ENCODE measurements at places on chromosomes 4 and X.

DNA sequence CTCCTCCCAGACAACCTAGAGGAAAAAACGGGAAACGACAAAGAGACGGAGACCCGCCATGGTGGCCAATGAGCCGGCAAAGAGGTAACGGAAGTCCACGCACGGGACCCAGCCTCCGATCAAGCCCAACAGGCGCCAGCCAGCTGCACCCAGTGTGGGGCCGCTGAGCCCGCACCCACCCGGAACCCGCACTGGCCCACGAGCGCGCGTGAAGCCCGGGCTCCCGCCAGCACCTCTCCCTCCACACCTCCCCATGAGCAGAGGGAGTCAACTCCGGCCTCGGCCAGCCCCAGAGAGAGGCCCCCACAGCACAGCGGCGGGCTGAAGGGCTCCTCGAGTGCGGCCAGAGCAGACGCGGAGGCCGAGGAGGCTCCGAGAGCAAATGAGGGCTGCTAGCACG, 14.6 kb upstream of the FMR1 start:
- DNase-seq, result no peak

DNA sequence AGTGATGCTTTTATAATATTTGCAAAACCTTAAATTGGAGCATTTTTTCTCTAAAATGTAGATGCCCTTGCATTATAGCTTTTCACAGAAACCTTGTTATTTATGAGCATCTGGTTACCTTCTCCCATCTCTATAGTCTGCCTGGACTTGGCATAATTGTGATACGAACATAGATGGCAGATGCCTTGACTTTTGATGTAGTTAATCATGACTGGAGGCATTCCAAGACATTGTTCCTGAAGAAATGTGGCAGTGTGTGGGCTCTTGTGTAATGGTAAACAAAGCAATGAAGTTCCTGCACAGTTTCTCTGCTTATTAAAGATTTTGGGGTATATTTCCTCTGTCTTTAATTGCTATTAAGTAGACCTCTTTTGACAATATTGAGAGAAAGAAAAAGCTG, 500.1 kb downstream of the PCDH19 start:
- no peak for DNase-seq

DNA sequence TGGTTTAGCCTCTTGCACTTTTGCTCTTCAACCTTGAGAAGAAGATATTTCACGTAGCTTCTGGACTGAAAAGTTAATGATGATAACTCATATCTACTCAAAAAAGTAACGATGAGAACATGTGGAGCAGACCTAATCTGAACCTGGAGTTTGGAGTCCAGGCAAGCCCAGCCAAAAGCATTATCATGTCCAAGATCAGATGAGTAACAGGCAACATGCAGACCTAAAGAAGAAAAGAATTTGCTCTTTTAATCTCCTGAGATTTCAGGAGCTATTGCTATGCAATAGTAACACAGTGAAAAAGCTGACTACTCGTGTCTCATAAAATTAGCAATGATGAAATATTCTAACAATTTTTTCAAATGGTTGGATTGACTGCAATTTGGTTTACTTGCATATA, 21.8 kb upstream of the PPA2 start:
- no peak for DNase-seq

DNA sequence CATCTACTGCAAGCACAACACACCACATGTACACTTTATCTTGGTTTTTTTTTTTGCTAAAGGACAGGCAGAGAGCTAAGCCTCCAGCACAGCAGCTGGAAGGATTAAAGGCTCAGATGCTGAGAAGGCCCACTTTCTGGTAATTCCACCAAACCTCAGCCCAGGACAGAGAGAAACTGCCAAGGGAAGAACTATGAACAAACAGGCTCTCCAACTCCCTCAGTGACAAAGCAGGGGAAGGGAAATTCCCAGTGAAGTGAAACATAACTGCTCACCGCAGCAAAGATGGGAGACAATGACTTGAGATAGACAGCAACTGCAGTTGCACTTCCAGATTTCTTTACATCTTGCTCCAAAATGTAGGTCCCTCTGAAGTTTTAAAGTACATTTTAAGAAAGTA, 4.8 kb downstream of the PROM1 start:
- DNase-seq, result no peak

DNA sequence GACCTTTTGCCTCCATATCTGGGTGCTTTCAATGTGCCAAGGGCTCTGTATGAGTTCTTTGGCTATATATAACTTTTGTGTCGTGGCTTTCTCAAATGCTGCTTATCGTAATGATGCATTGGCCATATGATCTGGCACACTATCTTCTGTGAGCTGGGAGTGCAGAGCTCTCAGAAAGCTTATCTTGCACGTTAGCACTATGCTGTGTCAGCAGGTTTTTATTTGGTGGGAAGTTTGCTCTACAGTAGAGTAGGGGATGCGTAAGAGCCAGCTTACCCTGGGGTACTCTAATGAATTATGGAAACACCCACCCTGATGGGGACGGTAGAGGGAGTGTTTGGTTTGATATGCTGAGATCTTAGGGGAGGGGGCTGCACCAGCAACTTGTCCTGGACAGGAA, 119.6 kb downstream of the FAAH2 start:
- DNase-seq, result no peak

DNA sequence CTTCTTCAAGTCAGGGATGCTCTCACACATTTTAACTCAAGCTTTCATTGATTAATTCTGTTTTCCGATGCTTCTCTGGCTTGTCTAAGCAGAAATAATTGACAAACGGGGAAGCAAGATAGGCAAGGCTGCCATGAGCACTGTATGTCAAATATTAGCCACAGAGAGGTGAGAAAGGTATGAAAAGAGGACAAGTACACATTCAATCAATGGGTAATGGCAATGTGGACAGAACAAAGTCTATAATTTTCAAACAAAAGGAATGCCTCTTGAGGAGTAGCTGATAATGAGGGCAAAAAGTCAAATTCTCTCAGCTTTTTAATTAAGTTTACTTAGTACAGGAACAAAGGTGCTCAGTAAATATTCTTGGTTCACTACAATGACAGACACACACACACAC, 19.6 kb downstream of the COX7B2 start:
- no peak for DNase-seq

GRCh38 chr4:32864713-32865351, 2144.7 kb downstream of the PCDH7 start:
- DNase-seq, result no peak

DNA sequence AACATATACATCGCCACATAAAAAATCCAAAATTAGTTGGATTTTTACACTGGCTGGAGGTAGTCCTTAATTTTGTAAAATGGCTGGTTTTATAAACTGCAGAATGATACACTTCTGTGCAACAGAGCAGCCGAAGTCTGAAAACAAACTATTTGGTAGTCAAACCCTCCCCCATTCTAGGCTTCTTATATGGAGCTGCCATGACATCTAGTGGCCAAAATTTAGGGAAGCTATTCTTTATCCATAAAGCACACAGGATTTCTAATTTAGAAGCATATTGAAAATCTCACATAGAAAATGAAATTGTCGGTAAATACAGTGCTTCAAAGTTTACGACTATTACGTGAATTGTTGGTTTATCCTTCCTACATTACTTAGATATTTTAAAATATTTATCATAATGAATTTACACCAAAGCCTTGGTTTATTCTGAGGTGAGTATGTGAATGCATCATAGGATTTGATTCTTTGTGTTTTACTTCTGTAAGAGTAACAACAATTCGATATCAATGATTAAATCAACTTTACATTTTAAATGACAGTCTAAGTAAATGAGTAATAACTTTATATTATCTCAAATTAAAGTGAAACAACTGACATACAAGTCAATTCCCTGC, 113.4 kb upstream of the FAM241A start:
- no peak for DNase-seq

GRCh38 chrX:111634823-111635729, 45.9 kb upstream of the ALG13 start:
- no peak for DNase-seq

- DNase-seq, result no peak
Observed at GRCh38 chr4:141768954-141769353, 132.6 kb downstream of the IL15 start.

DNA sequence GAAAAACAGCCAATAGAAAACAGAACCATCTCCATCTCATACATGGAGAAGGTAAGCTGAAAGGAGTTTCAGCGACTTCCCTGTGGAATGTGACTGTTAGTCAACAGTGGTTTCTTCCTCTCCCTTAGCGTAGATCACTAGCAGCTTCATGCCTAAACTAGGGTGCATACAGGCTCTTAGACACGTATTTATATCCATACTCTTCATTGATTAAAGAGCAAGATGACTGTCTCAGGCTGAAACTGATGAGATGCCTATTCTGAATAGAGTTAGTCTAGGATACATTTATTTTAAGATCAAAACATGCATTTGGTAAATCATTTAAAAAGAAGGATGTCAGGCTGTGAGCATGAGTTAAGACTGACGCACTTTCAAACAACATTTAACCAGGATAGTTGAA, 423.3 kb downstream of the ARHGAP24 start:
- no peak for DNase-seq

- DNase-seq, result no peak
Observed at GRCh38 chr4:186725469-186726425, 2.1 kb upstream of the FAT1 start.

- DNase-seq, result no peak
Observed at GRCh38 chrX:130769835-130770234, 133.2 kb downstream of the ENOX2 start.

- no peak for DNase-seq
Observed at GRCh38 chr4:112514647-112515197, 1.3 kb downstream of the NEUROG2 start.

DNA sequence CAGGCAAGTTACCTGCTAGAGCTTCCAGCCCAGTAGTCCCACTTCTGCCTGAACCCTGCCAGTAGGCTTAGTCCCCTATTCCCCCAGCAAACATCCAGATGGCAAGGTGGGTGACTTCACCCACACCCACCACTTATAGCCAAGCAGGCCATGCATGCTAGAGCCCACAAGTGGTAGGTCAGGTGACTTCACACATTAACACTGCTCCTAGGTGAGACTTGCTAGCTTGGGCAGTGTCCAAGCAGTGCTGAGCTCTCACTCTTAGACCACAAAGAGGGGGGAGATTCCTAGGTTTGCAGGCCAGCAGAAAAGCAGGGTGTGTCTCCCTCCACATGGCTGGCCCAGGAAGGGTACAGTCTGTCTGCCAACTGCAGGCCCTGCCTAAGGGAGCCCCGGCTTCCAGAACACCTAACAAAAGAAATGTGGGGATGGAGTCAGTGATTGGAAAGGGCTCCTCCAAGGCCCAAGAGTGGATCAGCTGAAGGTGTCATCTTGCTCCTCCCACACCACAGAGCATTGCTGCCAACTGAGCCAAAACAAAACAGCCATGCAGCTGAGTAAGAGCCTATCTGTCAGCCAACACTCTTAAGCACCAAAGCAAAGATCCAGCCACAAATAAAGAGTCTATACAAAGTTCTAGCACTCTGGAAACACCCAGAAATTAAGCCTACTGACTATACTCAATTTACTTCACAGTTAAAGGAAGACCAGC, 158.1 kb upstream of the USP38 start:
- no peak for DNase-seq

- peak; percentile 49 for DNase-seq
Observed at GRCh38 chr4:186587416-186588018, 32.1 kb upstream of the MTNR1A start.

DNA sequence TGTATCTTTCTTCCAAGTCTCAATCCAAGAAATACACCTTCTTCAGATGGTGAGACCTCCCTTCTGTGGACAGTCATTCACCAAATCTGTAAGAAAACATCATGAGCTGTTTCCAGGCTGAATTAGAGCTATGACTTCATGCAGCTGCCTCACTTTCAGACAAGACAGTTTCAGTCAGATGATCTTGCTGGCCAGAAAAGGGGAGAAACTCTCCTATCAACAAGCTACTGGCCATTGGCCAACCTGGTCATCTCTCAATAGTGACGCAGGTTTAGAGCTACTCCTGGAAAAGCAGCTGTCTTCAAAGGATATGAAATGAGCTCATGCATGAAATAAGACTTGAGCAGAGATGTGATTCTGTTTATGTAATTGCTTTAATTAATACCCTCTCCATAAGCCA, 69.6 kb upstream of the NDP start:
- DNase-seq, result no peak

- no peak for DNase-seq
Observed at GRCh38 chr4:4386296-4386735, 586 bp upstream of the NSG1 start.

GRCh38 chr4:114180481-114180880, 201.0 kb upstream of the ARSJ start:
- DNase-seq, result no peak

- DNase-seq, result no peak
Observed at GRCh38 chr4:7180938-7181337, 11.4 kb upstream of the SORCS2 start.

GRCh38 chr4:55927803-55928437, 20.8 kb upstream of the CEP135 start:
- DNase-seq, result no peak

DNA sequence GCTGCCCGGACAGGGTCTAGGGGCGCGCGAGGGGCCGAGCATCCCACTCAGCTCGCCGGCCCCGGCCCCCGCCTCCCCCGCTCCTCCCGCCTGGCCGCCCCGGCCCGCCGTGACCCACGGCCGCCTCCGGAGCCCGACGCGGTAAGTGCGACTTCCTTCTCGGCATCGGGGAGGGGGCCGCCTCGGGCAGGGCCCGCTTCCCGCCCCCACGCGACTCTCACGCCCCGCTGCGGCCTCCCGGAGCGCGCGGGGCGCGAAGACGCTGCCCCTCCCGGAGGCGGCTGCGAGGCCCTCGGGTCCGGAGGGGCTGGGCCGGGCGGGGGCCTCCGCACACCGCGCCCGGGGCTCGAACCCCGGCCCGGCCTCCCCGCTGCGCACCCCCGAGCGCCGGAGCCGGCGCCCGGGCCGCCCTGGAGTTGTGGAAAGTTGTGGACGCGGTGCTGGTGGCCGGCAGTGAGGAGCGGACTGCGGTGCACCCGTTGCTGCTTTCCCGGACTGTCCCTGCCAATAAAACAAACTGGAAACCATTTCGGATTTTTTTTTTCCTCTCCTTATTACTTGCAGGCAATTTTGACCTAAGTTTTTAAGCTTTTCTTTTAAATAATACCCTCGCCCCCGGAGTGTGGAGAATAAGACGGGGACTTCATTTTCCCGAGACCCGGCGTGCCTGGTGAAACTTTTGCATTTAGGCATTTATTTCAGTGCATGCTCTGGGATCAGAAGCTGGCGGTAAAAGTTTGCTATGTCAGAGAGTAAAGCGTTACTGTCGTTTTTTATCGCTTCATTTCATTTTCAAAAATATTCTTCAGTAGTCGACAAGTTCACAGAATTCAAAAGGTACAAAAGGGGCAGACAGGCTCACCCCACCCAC, 13.0 kb upstream of the TMEM156 start:
- DNase-seq, result no peak

DNA sequence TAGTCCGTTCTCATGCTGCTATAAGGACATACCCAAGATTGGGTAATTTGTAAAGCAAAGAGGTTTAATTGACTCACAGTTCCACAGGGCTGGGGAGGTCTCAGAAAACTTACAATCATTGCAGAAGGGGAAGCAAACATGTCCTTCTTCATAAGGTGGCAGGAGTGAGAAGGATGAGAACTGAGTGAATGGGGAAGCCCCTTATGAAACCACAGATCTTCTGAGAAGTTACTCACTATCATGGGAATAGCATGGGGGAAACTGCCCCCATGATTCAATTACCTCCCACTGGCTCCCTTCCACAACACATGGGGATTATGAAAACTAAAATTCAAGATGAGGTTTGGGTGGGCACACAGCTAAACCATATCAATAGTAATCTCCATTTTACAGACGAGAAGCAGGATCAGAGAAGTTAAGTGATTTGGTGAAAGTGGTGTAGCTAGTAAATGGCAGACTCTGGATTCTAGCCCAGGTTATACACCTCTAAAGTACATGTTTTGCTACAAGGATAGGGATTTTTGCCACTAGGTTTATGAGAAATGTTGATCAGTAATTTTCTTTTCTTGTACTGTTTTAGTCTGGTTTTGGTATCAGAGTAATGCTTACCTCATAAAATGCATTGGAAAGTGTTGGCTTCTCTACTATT, 47.3 kb upstream of the C1GALT1C1 start:
- DNase-seq, result no peak
